ENCODE measurements at places on chromosomes 13 and 19.

- DNase-seq = no peak
Observed at GRCh38 chr13:57825066-57825465, 193.5 kb downstream of the PCDH17 start.

DNA sequence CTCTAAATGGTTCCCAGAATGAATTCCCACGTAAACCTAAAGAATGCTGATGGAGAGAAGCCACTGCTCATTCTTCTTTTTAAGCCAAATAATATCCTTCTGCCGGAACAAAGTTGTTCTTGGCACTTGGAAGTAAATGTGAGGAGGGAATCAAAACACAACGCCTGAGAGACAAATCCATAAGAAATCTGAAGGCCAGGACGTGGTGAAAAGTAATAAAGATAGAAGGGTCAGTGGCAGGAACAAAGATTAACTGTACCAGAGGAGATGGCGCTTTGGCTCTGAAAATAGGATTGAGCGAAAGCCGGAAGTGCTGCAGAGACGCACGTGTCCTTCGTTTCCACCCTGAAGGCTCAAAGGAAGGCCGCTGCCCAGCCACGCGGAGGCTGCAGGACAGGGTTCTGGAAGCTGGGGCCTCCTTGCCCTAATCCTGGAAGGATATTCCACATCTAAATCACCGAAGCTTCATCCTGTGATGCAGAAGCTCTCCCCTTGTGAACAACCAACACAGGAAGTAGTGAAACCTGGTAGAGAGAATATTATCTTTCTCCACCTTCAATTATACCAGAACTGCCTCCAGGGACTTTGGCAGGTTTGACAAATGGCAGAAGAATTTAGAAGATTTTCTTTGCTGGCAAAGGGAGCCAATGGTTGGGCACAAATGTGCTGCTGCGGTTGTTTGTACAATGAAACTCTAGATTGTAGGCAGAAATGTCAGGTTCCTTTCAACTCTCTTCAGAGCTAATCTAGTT lies 214.6 kb upstream of the SERP2 start:
- DNase-seq = no peak

DNA sequence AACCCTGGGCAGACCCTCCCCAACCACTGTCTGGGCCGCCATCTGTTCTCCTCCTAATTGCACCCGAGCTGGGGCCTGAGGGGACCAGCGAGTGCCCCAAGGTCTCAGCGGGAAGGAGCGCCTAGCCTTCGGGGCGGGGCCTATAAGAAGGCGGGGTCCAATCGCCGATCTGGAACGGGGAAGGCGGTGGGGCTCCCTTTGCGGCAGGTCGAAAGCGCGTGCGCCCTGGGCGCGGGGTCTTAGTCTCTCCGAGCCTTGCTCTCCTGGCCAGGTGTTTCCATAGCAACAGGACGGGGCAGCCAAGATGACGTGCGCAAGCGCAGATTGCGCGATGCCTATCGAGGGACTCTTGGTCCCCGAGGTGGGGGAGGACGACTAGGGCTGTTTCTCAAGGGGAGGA lies 2.8 kb downstream of the MAST1 start:
- peak; percentile 30 for DNase-seq

- DNase-seq = no peak
Observed at GRCh38 chr13:105116966-105117365, 1418.5 kb downstream of the EFNB2 start.

DNA sequence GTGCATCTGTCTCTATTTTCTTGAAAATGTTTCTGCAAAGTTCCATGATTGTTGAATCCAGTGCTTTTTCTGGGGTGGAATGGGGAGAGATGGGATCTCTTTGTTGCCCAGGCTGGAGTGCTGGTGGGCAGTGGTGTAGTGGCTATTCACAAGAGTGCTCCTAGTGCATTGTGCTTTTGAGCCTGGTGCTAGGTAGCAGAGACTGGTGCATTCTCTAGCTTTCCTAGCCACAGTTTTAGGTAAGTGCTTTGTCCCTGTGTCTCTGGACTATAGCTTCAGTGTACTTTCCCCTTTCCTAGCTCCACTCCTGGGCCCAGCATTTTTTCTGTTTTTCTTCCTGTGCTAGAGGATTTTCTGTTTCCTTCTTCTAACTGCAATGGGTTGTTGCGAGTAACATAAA lies 825.6 kb downstream of the SLITRK6 start:
- DNase-seq = no peak

GRCh38 chr13:54999399-54999907 lies 1970.8 kb downstream of the OLFM4 start:
- DNase-seq = no peak

DNA sequence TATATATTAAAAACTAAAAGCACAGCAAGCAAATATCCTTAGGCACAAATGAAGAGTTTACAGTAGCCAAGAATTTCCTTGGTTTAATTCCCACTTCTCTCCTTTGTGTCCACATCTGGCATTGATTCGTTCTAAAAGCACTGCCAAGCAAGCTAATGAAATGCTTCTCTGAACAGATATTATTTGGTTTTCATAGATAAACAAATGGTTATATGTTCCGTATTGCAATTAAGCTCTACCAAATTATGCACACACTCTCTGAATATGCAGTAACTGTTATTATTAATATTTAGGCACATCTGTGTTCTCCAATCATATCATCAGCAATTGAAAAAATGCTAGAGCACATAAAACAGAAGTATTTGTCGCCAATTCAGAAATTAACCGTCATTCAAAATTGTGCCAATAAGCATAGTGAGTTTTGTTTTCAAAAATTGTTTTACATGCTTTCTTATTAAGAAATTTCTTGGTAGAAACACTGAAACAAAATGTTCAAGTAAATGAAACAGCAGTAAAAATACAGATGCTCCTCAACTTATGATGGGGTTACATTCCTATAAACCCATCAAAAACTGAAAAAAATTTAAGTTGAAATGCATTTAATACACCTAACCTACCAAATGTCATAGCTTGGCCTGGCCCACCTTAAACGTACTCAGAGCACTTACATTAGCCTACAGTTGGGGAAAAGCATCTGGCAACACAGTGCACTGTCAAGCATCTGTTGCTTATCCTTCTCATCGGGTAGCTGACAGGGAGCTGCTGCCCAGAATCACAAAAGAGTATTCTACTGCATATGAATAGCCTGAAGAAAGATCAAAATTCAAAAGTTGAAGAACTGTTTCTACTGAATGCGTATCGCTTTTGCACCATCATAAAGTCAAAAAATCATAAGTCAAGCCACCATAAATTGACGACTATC lies 2134.7 kb downstream of the PCDH9 start:
- DNase-seq = peak; percentile 31

- peak; percentile 54 for DNase-seq
Observed at GRCh38 chr13:32284927-32285632, 30.1 kb downstream of the ZAR1L start.

DNA sequence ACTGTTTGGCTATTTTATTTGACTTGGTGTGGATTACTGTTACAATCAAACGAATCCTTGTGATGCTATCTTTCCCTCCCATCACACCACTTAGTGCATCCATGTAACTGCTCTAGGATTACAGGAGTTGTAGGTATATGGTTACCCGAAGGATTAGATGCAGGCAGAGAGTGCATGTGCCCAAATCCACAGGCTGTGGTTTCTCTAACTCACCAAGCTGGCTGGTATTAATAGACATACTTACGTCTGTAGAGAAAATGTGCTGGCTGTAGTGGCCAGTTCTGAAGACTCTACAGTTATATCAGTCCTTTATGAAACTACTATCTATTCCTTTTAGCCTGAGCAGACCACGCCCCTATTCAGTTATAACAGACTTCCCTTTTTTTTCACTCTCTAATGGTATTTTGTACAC lies 1.1 kb upstream of the HMGB1 start:
- DNase-seq = peak; percentile 24

DNA sequence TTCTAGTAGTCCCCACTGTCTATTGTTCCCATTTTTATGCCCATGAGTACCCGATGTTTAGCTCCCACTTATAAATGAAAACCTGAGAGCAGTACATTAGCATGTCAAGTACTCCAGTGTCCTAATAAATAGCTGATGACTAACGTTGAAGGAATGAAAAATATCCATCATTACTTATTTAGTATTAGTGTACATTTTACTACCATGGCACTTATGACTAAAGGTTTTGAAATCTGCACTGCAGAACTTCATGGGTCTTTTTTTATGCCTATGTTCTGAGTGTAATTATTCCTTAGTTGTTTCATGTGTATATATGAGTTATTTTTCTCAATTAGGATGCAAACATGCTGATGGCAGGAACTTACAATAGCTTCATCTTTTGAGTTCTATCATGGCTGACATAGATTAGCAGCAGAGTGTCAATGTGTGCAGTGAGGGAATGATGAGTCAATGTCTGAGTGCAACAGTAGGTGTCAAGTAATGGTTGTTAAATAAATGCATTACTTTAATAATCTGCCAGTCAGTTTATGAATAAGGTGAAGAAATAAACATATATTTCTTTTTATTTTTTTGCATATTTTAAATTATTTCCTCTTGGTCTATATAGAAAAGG lies 188.4 kb downstream of the ITGBL1 start:
- peak; percentile 93 for DNase-seq

Measured in fibroblast of skin of right quadriceps (primary cell).